MCF 10A (cell line): ENCODE measurements at places on chromosomes 5 and 9.
A peak's percentile ranks its signal among the peaks of the same experiment; 100 is the strongest.

DNA sequence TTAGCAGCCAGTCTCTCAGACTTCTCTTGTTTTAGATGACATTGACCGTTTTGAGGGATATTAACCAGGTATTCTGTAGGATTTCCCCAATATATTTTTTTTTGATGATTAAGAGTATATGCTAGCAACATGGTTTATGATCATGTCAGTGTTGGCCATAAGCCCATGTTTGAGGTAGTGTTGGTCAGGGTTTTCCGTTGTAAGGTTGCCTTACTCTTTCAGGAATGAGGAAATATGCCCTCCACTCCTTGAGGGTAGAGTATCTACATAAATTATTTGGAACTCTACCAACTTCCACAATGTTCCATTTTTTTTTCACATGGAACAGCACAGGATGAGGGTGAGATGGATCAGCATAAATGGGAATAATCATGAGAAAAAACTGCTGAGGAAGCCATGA, 188.4 kb upstream of the PRDM9 start:
- peaks cover 14% of the 10 kb centered on the region for H3K4me1 ChIP-seq
- no peaks in the 10 kb centered on the region for H3K36me3 ChIP-seq
- no peaks in the 10 kb centered on the region for H3K27me3 ChIP-seq
- DNase-seq: peak; percentile 44

GRCh38 chr5:175353926-175354325, 90.1 kb downstream of the DRD1 start:
- no peaks in the 10 kb centered on the region for H3K36me3 ChIP-seq
- DNase-seq: no peak
- no peak overlapping the region for H3K27ac ChIP-seq
- peaks cover 83% of the 10 kb centered on the region for H3K27me3 ChIP-seq

DNA sequence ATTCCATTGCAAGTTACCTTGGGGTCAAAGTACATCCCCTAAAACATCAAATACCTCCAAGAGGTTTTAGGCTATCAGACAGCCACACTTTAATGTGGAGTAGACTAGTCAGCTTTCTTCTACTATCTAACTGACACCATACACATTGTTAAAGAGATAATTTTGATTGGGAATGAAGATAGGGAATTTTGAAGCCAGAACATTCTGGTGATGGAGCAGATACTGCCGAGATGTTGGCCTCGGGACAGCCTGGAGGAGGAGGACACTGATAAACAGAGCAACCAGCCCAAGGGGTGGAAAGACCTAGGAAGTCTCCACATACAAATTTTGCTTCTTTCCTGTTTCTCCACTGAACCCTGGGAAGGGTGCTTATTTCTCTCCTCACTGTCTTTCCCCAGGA, 14.9 kb downstream of the TJP2 start:
- peaks cover 20% of the 10 kb centered on the region for H3K4me1 ChIP-seq
- no peak for DNase-seq
- H3K4me3 ChIP-seq: no peak overlapping the region
- H3K36me3 ChIP-seq: peaks cover 17% of the 10 kb centered on the region
- H3K27ac ChIP-seq: no peak overlapping the region

- DNase-seq: peak; percentile 95
- H3K4me3 ChIP-seq: peak overlapping the region; percentile 47
- H3K4me1 ChIP-seq: peaks cover 20% of the 10 kb centered on the region
- peak overlapping the region; percentile 90 for H3K27ac ChIP-seq
- no peaks in the 10 kb centered on the region for H3K36me3 ChIP-seq
These were observed 29.0 kb upstream of the FAM174A start for GRCh38 chr5:100505984-100506670.

- no peaks in the 10 kb centered on the region for H3K4me1 ChIP-seq
- no peak for DNase-seq
- no peaks in the 10 kb centered on the region for H3K27me3 ChIP-seq
- no peak overlapping the region for H3K4me3 ChIP-seq
- H3K27ac ChIP-seq: no peak overlapping the region
These were observed 50.7 kb downstream of the CDKN2A start for GRCh38 chr9:21943464-21943863.

DNA sequence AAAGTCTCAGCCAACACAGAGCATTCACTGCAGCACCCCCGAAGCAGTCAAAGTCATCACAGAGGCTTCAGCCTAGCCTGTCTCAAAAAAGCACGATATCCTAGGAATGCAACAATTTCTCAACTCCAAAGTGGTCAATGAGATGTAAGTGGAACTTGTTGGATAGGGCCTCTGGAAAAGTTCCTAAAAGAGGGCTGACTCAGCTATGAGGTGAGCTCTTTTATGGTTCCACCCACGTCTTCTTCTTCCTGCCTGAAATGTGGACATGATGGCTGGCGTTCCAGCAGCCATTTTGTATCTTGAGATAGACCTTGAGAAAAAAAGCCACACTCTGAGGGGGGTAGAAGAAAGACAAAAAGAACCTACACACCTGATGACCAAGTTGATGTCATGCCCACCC, 32.5 kb upstream of the TRIO start:
- DNase-seq: peak; percentile 56
- H3K27ac ChIP-seq: no peak overlapping the region
- peaks cover 17% of the 10 kb centered on the region for H3K4me1 ChIP-seq

GRCh38 chr9:14373706-14374105, 59.8 kb upstream of the NFIB start:
- no peak for DNase-seq
- H3K4me1 ChIP-seq: peaks cover 7% of the 10 kb centered on the region
- no peak overlapping the region for H3K4me3 ChIP-seq
- H3K27ac ChIP-seq: peak overlapping the region; percentile 57
- peaks cover 5% of the 10 kb centered on the region for H3K36me3 ChIP-seq
- no peaks in the 10 kb centered on the region for H3K27me3 ChIP-seq
